ENCODE measurements at places on chromosomes 12 and 14. TPM values are rescaled to one million over a fixed set of nuclear protein-coding genes. Genes with fewer than 3 reads are reported as not detected.

Gene GPR162
- 16.0 TPM for polyA plus RNA-seq

DNA sequence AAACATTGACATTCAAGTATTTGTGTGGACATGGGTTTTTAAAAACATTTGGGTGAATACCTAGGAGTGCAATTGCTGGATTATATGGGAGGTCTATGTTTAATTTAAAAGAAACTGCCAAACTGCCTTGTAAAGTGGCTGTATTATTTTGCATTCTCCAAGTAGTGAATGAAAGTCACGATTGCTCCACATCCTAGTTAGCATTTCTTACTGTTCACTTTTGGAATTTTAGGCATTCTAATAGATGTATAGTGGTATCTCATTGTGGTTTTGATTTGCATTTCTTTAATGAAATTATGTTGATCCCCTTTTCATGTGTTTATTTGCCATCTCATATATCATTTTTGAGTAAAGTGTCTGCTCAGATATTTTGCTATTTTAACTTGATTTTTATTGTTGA, 159.5 kb downstream of the FOXG1 start:
- DNase-seq: no peak

DNA sequence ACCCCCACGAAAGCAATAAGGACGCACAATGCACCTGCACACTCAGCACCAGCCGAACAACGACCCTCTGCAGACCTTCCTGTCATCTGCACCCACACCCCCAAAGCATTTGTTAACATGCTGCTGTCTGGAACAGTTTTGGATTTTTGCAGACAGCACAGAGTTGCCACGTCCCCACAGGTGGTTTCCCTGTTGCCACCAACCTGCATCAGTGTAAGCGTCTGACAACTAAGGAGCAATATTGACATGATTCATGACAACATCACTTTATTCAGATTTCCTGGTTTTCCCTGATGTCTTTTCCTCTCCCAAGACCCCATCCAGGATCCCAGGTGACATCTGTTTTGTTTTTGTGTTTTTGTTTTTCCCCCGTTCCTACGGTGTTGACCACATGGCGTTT, 150.7 kb upstream of the C14orf180 start:
- DNase-seq: no peak

GRCh38 chr12:103571286-103571685, 15.8 kb upstream of the STAB2 start:
- DNase-seq: no peak

- no peak for DNase-seq
These were observed 1.9 kb upstream of the TRHDE start for GRCh38 chr12:72270246-72270645.

GRCh38 chr12:53983950-53984572, 885 bp upstream of the HOXC10 start:
- no peak for DNase-seq

DNA sequence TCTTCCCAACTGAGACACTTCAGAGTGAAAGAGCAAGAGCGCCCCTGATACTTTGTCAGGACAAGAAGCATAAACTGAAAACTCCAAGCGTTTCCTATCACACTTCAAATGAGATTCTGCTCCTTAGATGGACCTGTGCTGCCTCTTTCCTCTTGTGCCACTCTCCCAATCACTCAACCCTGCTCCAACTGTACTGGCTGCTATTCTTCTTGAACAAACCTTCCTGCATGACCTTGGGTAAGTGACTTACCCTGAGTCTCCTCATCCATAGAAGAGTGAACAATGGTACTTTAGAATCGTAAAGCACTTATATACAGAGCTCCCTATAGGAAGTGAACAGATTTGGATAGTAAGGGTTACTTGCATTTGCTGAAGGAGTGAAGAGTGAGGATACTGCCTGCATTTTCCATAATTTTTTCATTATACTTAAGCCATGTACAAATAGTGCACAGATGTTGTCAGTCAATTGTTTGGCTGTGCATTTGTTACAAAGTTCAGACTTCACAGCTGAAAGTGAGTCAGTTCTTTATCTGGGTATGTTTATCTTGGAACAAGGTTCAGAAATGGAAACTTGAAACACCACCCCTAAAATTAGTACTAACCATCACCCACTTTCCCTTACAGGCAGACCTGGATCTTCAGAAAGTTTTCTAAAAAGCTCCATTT, 10.8 kb downstream of the MTERF2 start:
- no peak for DNase-seq

Gene TMEM119
- 24.3 TPM for polyA plus RNA-seq

Gene TARBP2
- 25.4 TPM for polyA plus RNA-seq

Gene RIPK3
- polyA plus RNA-seq: 1.2 TPM

DNA sequence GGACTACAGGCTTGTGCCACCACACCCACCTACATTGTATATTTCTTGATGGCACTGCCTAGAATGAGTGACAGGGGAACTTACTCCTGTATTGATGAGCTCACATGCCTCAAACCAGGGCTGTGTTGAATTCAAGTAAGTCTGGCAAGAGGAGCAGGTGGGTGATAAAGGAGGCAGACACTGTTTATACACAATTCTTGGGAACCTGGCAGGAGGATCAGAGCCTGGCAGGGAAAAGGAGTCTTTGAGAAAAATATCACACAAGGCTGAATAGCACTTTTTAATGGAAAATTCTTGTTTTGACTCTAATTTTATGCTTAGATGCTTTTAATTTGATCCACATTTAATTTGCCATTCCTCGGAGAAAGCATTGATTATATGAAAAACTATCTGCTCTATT, 293.1 kb upstream of the NPAS3 start:
- no peak for DNase-seq

Gene CDK4
- 156 TPM for polyA plus RNA-seq

Gene CMKLR1
- 4.5 TPM for polyA plus RNA-seq

Gene SLC6A15
- polyA plus RNA-seq: not detected

Gene TEX22
- not detected for polyA plus RNA-seq

DNA sequence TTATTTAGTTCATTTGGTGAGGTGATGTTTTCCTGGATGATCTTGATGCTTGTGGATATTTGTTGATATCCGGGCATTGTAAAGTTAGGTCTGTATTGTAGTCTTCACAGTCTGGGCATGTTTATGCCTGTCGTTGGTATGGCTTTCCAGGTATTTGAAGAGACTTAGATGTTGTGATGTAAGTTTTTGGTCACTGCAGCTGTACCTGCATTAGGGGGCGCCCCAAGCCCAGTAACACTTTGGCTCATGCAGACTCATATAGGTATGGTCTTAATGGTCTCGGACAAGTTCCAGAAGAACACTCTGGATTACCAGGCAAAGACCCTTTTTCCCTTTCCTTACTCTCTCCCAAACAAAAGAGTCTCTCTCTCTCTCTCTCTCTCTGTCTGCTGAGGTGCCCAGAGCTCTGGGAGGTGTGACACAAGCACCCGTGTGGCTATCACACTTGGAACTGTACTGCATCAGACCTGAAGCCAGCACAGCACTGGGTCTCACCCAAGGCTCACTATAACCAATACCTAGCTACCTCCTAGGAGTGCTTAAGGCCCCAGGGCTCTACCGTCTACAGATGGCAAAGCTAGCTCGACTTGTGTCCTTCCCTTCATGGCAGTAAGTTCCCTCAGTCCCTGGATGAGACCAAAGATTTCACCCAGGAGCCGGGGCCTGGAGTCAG, 425.8 kb upstream of the ATXN7L3B start:
- no peak for DNase-seq

DNA sequence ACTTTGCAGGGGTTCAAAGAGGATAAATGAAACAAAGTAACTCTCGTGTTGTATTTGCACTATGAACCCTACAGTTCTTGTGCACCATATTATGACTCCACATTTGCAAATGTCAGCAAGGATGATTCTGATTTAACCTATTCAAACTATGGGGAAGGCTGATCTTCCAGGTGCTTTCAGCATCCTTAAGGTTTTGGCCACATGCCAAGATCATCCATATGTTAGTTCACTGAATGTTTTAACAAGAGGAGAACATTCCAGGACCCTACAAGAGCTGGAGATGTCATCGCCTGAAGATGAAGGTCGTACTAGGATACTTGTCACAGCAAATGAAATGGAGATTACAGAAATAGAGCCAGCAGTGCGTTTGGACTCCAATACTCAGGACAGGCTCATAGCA, 114.2 kb downstream of the DHRS2 start:
- DNase-seq: no peak

- DNase-seq: no peak
These were observed 6.5 kb upstream of the OR4E1 start for GRCh38 chr14:21680072-21680471.

DNA sequence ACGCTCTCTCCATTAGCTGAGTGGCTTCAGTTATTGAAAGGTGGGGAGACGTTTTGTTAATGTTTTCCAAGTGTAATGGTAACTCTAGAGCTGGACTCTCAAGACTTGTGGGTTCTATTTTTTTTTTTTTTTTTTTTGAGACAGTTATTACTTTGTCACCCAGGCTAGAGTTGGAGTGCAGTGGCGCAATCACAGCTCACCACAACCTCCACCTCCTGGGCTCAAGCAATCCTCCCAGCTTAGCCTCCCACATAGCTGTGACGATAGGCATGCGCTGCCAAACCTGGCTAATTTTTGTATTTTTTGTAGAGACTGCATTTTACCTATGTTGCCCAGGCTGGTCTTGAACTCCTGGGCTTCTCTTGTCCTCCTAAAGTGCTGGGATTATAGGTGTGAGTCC, 26.2 kb downstream of the ATF1 start:
- no peak for DNase-seq

DNA sequence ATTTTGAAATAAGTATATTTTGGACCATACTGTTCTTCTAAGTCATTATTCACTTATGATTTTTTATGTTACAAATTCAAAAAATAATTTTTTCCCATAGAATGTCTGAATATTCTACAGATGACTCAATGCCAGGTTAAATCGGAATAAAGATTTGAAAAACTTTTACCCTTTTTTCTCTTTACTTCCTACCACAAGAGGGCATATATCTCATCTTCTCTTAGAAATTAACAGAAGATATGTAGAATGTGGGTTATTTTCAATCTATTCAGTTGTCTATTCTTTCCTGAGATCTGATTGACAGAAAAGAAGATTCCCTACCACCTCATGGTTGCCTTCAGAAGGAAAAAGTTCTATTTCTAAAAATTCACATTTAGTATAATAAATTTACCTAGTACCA, 53.0 kb upstream of the KITLG start:
- no peak for DNase-seq

Gene NPAS3
- 4.6 TPM for polyA plus RNA-seq

DNA sequence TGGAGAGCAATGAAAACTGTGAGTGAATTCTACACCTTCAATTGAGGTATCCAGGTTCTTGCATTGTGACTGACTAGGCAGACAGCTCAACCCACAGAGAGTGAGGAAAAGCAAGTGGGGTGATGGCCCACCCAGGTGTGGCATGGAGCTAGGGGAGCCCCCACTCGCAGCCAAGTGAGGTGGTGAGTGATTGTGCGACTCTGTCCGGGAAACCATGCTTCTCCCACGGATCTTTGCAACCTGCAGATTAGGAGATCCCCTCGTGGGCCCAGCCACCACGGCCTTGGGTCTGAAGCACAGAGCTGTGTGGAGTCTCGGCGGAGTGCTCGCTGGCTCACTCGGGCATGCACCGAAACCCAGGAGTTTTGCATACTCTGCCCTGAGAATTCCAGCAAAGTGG, 120.1 kb downstream of the ALG10 start:
- DNase-seq: no peak
